Ovary (tissue), 10 donors: ENCODE measurements at places on chromosomes 5 and 9. TPM values are rescaled to one million over a fixed set of nuclear protein-coding genes. Genes with fewer than 3 reads are reported as not detected.

The GLRA1 gene
- polyA plus RNA-seq = not detected

The RNF224 gene
- polyA plus RNA-seq = not detected

The CCL27 gene
- 0.21 TPM for polyA plus RNA-seq

The DAB2IP gene
- polyA plus RNA-seq = 9.3 TPM

The SARDH gene
- polyA plus RNA-seq = 5.0 TPM

The SLC25A2 gene
- polyA plus RNA-seq = 0.10 TPM
